Mammary epithelial cell (primary cell): ENCODE measurements at places on chromosomes 1 and 21.
A peak's percentile ranks its signal among the peaks of the same experiment; 100 is the strongest.

DNA sequence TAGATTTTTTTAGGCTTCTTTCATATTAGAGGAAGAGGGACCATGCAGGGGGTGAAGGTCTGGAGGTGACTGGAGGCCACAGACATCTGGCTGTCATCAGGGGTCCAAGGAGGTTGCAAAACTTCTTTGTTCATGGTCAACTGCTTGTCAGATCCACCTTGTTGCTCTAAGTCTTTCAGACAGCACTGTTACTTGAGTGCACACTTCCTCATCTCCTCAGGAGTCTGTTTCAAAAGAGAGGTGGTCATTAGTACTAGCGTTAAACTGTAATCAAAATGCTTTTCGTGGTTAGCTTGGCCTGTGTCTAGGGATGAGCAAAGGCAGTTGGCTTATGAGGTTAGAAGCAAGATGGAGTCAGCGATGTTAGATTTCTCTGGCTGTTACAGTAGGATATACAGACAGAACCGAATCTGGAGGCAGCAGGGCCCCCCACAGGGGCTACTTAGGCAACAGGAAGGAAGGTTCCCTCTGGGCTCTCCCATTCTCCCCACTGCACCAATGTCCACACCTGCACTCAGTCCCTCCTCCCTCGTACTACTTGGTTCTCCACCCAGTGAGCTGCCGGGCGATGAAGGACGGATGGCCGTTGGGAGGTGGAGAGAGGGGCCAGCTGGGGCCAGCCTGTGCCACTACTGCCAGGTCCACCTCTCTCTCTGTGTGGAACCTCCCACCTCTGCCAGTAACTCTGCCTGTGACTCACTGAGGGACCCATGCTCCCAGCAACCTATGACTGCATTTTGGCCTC lies 57.2 kb downstream of the TOR1AIP2 start:
- no peak for DNase-seq

DNA sequence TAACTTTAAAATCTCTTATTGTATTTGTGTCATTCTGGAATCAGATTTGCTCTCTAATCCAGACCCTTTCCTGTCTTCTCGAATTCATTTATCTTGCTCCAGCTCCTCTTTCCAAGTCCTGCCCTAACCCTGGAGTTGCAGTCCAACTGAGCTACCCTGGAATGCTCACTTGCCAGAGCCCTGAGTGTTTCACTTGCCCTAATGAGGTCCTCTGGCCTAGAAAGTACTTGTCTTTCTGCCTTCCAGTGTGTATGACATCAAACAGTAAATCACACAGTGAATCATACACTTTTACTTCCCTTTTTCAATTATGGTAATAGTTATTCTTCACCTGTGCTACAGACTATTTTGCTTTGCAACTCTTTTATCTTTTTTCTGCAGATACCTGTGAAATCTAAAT lies 96.9 kb downstream of the NEK7 start:
- peak; percentile 76 for DNase-seq

- DNase-seq, result peak; percentile 76
Observed at GRCh38 chr1:172637522-172637921, 21.4 kb upstream of the FASLG start.

GRCh38 chr1:50976890-50977574 lies 7.0 kb downstream of the CDKN2C start:
- peak; percentile 25 for DNase-seq

DNA sequence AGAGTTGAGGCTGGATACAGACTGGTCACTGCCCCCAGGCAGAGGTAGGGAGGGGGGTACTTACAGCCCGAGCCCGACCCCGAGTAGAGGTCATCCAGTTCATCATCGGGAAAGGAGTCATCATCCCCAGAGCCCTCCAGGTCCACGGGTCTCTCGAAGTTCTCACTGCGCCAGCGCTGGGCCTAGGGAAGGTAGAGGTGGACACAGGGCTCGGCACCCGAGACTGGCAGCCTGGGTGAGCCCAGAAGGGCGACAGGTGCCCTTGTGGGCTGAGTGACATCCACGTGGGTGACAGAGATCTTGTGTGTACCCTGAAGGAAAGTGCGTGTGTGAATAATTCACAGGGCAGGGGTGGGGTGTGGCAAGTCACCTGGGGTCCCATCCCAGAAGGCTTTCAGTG lies 30.0 kb downstream of the SDC3 start:
- no peak for DNase-seq

GRCh38 chr1:56436296-56436695 lies 143.1 kb downstream of the PLPP3 start:
- no peak for DNase-seq

GRCh38 chr1:246081138-246081702 lies 425.9 kb downstream of the SMYD3 start:
- no peak for DNase-seq

- DNase-seq, result no peak
Observed at GRCh38 chr1:53285969-53286760, 41.7 kb downstream of the LRP8 start.

- DNase-seq, result no peak
Observed at GRCh38 chr21:37339552-37339939, 27.0 kb upstream of the DYRK1A start.

GRCh38 chr1:56287721-56288120 lies 291.6 kb downstream of the PLPP3 start:
- no peak for DNase-seq

DNA sequence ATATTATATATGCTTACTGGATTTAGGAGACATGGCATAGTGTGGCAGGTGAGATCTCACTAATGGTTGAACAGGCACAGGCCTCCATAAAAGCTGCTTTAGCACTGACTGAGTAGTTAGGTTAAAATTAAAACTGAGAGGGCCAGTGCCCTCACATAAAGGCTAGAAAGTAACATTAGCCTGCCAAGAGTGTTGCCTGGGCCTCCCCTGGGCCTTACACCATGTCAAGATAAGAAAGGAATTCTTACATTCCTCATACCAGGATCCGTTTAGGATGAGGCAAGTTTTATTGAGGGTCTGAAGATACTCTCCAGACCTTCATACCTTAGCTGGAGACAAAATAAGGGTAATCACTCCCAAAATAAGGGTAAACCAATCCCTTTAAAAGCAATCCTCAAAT lies 1011.8 kb downstream of the PLA2G4A start:
- no peak for DNase-seq

DNA sequence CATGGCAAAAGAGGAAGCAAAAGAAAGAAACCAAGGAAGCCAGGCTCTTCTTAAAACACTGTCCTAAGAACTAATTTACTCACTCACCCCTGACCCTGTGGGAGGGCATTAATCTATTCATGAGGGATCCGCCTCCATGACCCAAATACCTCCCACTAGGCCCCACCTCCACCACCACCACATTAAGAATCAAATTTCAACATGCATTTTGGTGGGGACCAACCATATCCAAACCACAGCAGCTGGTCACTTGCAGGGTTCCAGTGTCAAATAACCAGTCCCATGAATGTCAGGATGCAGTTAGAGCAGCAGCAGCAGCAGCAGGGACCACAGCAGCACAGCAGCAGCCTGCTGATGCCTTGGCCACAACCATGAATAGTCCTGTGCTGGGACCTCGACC lies 83.8 kb downstream of the ZC3H11B start:
- no peak for DNase-seq

GRCh38 chr1:39490596-39491145 lies 765 bp upstream of the BMP8A start:
- DNase-seq, result peak; percentile 19

GRCh38 chr1:223331301-223331700 lies 32.7 kb downstream of the SUSD4 start:
- no peak for DNase-seq

- DNase-seq, result no peak
Observed at GRCh38 chr1:118992868-118993699, 4.9 kb upstream of the TBX15 start.

DNA sequence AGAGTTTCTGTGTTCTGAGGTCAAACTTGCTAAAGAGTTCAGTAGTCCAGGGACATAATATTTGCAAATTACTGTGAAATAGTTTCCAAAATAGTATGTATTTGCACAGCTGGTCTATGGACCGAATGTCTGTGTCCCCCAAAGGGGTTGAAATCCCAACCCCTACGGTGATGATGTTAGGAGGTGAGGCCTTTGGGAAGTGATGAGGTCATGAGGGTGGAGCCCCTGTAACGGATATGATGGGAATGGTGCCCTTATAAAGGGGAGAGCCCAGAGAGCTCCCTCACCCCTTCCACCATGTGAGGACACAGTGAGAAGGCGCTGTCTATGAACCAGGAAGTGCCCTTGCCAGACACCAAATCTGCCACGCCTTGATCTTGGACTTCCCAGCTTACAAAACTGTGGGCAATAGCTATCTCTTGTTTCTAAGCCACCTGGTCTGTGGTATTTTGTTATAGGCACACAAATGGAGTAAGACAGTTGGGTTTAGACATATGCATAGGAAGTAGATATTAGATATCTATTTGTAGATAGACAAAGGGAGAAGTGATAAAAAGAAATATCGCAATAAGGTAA lies 21.7 kb downstream of the RNF187 start:
- no peak for DNase-seq

DNA sequence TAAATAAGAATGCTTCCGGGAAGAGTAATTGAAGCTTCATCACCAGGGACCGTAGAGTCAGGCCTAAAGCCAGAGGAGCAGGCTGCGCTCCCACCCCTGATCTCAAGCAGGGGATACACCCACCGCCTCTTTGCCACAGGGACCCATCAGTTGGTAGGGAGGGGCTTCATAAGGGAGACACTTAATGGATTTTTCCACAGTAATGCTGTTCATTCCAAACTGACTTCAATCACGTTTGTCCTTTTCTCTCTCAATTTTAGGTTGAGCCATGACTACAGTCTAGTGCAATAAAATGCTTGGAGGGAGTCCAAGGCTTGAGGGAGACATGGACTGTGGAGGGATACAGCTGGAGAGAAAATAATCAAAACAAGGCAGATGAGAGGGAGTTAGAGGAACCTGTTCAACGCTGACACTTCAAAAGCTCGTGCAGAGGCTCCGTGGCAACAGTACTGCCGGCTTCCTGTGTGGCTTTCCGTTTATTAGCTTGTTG lies 111.5 kb downstream of the SEC16B start:
- DNase-seq, result no peak

DNA sequence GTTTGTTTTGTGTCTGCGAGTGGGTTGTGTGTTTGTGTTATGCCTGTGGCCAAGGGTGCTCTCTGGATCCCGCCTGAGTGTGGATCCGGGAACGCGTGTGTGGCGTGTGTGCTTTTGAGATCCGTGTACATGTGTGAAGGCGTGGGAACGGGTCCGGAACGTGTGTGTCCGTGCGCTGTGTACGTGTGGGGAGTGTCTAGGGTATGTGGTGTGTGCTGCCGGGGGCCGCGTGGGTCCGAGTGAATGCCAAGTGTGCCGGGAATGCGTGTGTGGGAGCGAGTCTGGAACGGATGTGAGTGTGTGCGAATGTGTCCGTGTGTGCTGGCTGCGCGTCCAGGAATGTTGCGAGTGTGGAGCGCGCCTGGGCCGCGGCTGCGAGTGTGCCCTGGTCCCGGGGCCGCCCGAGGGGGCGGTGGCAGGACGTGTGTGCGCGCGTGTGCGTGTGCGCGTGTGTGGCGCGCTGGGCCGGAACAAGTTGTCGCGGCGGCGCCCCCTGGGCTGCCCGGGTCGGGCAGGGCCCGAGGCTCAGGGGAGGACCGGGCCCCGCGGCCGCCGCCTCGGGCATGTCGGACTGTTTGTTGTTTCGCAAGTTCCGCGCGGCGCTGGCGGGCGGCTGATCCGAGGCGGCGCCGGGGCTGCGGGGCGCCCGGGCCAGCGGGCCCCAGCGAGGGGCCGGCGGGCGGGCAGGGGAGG lies 953 bp downstream of the PTPRU start:
- no peak for DNase-seq

DNA sequence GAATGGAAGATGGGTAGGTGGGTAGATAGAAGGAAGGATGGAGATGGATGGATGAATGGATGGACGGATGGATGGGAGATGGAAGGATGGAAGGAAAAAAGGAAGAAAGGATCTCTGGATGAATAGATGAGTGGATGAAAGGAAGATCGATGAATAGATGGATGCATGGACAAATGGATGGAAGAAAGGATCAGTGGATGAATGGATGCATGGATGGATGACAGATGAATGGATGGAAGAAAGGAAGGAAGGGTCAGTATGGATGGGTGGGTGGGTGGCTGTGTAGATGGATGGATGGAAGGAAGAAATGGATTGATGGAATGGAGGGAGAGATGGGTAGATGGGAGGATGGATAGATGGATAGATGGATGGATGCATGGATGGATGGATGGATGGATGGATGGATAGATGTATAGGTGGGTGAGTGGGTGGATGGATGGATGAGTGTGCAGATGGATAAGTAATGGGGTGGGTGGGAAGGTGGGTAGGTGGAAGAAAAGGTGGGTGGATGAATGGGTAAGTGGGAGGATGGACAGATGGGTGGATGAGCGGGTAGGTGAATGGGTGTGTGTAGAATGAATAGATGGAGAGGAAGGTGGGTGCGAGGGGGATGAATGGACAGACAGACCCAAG lies 14.6 kb downstream of the KIF17 start:
- DNase-seq, result no peak

DNA sequence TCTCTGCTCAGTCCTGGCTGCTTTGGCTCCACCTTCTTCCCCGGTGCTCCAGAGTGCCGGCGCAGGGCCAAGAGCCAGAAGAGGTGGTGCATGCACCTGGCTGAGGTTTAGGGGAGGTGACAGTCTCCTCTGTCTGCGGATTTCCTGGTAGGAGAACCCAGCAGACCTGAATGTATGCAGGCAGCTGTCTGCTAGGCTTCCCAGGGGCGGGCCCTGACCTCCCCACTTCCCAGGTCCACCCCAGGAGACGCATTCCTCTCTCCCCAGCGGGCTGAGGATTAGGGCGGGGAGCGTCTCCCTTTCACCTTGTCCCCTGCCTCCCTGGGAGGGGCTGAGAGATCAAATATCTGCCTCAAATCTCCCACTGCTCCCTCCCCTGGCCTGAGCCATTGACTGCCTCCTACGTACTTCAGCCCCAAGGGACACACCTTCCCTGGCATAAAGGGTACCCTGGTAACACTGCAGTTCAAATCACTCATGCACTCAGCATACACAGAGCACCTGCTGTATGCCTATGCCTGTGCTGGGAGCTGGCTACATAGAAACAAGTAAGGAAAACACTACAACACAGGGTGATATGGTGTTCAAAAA lies 27.5 kb downstream of the DMBX1 start:
- DNase-seq, result peak; percentile 74
